GM23248 (cell line): ENCODE measurements at places on chromosomes 4 and X.

DNA sequence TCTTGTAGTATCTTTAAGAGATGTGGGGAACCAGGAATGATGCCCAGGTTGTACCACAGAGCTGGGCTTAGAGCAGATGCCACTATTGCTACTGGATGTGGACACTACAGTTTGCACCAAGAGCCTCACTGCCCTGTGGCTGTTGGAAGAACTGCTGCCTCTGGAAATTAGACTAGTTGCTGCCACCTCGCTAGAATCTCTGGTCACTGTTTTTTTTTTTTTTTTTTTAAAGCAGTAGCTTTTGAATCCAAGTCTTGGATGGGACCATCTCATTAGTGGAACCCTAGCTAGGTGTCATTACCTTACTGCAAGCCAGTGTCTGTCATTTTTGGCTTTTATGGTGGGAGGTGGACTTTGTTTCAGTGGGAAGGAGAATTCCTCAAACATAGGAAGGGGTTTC is 105.5 kb downstream of the ARHGAP10 start:
- peak; percentile 19 for DNase-seq

DNA sequence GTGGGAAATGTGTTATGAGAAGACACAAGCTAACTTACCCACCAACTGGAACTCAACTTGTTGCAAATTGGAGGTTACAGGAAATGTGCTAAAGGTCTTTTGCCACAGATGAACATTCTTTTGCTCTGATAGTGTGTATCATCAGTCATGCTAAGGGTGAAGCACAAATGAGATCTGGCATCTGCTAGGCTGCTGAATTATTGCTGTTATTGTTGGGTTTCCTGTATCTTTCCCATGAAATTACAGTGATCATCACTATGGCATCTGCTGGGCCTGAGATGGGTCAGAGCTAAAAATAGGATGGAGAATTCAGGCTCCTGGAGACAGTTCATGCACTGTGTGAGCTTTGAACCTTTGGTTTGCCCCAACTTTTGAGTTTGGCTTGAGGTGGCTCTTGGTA is 124.5 kb downstream of the NPNT start:
- DNase-seq, result peak; percentile 56

DNA sequence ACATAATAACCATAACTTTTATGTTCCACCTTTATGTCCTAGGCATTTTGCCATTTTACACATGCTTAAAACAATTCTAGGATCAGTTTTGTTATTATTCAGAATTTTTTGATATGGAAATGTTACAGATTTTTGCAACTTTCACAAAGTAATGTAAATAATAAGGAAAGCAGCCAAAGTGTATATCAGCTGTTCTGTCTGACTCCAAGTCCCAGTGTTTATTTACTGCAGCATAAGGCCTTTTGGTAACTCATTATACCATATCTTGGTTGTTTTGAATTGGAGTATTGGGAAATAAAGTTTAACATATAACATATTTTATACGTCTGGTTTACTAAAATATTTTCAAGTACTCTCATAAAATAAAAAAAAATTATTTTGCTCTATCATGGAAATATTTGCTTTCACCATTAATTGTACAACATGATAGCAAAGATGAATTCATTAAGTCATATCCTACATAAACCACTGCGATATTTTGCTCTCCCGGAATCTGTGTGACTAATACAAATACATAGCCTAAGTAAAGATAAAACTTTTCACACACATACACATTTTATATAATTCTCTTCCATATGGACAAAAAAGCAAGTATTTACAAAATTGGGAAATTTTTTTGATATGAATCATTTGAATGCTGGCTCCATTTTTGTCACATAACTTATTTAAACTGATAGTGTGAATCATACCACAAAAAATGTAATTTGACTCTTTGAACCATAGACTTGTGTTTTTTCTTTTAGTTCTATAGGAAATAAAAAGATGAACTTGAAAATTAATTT is 399.0 kb downstream of the PABPC4L start:
- DNase-seq, result peak; percentile 30

GRCh38 chrX:78555401-78555980 is 103.6 kb downstream of the RTL3 start:
- DNase-seq, result peak; percentile 21

- DNase-seq, result no peak
These were observed 49.2 kb upstream of the FAM9C start for GRCh38 chrX:13093529-13094140.

GRCh38 chr4:174521800-174522182 is 497 bp downstream of the HPGD start:
- peak; percentile 15 for DNase-seq

DNA sequence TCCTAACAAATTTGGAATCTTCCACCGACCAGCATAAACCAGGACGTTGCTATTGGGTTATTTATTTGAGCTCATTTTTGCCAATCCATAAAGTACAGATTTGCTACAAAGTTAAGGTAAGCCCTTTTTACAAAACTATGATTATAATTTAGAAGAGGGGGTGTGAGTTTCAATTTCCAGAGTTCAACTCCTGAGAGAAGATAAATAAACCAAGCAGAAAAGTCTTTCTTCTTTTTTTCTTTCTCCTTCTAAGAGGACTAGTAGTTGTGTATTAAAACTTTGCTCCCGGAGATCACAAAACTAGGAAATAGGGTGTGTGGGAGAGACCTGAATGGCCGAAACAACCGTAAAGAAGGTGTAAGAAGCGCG is 2.6 kb downstream of the PITX2 start:
- no peak for DNase-seq

GRCh38 chr4:3512279-3512678 is 19.9 kb downstream of the LRPAP1 start:
- no peak for DNase-seq

- no peak for DNase-seq
These were observed 37.3 kb downstream of the SAT1 start for GRCh38 chrX:23820235-23820782.

DNA sequence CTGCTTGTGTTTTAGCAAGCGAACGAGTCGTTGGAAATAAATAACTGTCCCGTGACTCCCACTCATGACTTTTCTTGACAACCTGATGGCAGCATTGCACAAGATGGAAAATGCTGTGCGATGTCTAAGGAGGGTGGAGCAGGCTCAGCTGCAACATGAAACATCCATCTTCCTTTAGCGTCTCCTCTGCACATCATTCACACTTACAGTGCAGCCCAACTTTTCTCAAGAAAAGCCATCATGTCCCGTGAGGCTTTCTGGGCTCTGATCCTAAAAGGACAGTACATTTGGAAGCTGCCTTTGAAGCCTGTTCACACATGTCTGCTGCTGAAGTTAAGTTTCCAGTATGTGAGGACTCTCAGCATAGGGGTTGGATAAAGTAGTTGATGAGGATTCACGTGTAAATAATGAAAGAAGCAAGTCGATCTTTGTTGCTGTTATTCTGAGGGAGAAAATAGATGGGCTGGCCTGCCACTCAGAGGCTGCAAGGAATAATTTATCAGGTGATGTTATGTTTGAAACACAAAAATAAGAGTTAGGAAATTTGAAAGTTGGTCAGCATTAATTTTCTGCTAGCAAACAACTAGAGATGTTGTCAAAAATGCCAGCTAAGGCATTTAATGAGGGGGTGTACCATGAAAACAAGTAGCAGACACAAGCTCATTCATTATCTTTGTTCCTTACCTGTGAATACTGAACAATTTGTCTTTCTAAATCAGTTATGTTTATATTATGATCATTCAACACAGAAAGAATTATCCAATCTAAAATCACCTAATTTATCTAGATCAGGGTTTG is 328.7 kb upstream of the ZFP42 start:
- peak; percentile 1 for DNase-seq

DNA sequence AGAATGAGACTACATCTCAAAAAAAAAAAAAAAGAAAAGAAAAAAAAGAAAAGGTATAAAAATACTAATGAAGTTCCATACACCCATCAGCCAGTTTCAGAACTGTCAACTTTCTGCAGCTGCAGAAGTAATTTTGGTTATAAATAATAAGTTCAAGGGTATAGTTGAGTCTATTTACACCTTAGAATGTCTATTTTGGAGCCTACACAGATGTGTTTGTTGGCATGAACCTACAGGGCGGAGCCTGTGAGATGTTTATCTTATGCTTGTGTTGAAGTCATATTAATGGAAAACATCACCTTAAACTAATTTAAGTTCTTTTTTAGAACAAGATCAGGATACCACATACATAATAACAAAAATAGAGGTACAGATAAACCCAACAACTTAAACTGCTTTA is 85.8 kb downstream of the RAPGEF2 start:
- no peak for DNase-seq

DNA sequence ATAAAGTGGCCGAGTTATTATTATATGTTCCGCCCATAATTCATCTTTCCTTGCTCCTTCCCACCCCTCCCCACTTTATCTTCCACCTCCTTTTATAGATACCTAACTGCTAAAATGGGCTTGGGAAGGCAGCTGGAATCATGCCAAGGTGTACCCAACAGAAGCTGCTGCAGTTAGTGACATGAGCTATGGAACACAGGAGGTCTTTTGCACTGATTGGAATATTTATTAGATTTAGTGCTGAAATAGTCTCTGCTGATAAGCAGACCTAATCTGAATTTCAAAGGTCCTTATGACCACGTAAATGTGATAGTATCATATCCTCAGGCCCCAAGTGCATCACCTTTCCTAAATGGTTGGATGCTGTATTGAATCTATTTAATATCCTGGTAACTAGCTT is 64.9 kb downstream of the HMGB2 start:
- no peak for DNase-seq

DNA sequence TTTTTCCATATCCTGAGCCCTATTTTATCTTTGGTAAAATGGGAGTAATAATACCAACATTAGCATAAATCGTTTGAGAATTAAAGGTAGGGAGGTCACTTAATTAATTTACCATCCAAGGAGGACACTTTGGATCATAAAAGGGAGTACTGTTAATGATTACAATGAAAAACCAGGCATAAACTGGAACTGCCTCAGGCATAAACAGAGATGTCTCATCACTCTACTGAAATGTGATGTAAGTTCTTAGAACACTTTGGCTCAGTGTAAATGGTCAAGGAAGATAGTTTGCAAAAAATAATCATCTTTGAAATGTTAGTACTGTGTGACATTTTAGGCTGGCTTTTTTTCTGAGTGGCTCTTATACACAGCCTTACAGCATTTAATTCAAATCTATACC is 268.7 kb downstream of the SLC39A8 start:
- DNase-seq, result peak; percentile 1

- DNase-seq, result no peak
These were observed 616 bp upstream of the KLHL34 start for GRCh38 chrX:21658746-21659145.

DNA sequence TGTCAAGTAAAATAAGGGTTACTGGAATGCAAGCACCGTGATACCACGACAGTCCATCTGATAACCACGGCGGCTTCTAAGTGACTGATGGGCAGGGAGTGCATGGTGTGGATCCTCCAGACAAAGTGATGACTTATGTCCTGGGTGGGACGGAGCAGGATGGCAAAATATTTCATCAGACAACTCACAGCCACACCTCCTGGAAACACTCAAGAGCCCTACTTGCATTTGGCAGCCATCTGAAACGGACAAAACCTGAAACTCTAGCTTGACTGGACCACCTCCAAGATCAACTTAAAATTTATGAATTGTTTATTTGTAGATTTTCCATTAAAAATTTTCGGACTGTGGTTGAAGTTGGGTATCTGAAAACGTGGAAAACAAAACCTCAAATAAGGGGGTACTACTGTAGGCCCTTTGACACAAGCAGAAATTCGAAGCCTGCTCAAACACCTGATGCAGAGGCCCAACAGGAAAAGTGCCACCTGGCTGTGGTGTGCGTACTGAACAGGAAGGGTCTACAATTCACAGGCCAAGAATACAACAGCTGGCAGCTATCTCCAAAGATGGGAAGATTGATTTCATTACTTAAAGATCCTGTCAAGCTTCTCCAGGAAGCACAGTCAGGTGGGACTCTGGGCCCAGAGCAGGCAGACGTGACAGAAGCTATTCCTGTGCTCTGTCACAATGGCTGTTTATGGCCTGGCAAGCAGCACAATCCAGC is 26.0 kb downstream of the LRIT3 start:
- peak; percentile 37 for DNase-seq

GRCh38 chrX:70505451-70505841 is 60.8 kb downstream of the DLG3 start:
- DNase-seq, result no peak

DNA sequence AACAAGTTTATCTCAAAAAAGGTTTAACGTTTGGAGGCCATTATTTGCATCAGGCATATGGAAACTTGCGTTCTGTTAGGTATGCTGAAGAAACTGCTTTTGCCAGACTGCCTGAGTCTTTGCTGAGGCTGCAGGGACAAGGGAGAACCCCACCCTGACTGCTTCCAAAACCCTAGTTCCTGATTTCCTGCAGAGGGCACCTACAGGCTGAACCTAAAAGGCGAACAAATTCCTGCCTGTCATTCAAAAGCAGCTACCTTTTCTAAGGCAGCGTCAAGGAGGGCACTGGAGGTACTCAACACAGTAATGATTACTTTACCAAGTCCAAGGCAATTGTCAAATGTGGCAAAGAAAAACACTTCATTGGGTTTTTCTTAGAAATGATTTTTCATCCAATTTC is 578 bp upstream of the CORIN start:
- peak; percentile 16 for DNase-seq

- peak; percentile 2 for DNase-seq
These were observed 902 bp downstream of the KLHL4 start for GRCh38 chrX:87518504-87518903.

GRCh38 chr4:80540785-80541469 is 205.4 kb downstream of the CFAP299 start:
- DNase-seq, result peak; percentile 5

DNA sequence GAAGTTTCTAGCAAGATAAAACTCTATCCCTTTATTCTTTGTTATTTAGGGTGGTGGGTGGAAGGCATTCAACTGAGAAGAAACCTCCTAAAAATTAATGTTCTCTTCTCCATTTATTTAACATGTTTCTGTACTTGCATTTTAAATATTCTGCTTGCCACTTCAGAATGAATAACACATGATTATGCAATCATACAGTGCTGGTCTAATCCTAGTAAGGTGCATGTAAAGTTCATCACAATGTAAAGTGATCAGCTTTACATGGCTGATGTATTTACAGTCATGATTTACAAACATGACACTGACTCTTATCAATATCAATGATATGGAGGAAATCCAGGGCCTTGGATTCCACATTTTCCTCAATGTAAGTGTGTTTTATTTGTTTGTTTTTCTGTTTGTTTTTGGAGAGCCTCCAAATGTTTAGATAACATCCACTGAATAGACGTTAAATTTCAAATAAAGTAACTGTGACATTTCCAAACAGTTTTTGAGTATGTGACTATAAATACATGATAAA is 342.1 kb upstream of the CTSO start:
- peak; percentile 41 for DNase-seq

- no peak for DNase-seq
These were observed 3.8 kb downstream of the CXCL8 start for GRCh38 chr4:73744203-73744602.

DNA sequence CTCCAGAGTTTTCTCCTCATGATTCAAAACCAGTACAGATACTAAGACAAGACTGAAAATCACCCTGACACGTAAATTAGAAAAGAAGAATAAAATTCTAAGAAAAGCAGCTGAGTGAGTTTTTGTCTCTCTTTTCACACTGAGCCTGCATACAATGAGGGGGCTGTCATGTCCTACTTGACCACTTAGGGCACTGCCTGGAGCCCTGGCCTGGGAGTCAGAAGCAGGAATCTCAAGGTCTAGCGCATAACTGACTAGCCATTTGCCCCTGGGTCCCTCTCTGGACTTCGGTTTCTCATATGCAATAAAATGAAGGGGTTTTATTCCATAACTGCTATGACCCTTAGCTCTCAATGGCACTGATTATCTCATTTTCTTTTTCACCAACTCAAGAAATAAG is 36.7 kb upstream of the SLC25A4 start:
- DNase-seq, result no peak
